NCI-H446 (cell line): ENCODE measurements at places on chromosomes 16 and 17.

GRCh38 chr17:17636272-17636885, 44.9 kb upstream of the PEMT start:
- DNase-seq, result no peak

DNA sequence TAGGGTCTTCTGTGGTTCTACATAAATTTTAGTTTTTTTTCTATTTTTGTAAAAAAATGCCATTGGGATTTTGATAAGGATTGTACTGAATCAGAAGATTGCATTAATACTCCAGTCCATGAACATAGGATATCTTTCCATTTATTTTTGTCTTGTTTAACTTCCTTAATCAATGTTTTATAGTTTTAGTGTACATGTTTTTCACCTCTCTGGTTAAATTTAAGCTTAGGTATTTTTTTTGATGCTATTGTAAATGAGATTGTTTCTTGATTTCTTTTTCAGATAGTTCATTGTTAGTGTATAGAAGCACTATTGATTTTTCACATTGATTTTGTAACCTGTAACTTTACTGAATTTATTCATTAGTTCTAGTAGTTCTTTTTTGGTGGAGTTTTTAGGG, 35.4 kb downstream of the ITGAM start:
- DNase-seq, result no peak

- DNase-seq, result no peak
Observed at GRCh38 chr16:57084996-57085395, 7.4 kb upstream of the CPNE2 start.

DNA sequence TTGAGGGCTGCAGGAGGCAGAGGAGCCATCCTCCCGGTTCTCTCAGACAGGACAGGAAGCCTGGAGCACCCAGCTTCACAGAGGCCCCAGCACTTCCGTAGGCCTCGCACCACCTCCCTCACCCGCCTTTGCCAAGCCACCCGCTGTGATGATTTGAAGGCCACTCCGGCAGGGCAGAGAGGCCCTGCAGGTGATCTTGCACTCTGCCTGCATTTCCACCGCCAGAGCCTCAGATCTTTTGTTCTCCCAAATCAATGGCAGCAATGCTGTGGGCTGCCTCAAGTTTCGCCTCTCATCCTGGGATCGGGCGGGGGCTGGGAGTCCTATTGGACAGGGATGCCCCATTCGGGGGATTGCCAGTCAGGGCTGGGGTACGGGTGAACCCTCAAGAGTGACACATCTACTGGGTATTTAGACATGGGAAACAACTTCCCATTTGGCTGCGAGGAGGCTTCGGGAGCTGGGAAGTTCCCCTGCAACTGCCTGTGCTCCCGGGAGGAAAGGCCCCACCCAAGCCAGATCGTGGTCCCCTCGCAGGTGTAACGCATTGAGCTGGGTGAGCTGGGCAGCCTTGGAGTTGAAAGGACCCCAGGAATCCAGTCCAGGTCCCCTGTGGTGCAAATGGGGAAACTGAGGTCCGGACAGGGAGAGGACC, 34.8 kb upstream of the PEMT start:
- DNase-seq, result no peak

DNA sequence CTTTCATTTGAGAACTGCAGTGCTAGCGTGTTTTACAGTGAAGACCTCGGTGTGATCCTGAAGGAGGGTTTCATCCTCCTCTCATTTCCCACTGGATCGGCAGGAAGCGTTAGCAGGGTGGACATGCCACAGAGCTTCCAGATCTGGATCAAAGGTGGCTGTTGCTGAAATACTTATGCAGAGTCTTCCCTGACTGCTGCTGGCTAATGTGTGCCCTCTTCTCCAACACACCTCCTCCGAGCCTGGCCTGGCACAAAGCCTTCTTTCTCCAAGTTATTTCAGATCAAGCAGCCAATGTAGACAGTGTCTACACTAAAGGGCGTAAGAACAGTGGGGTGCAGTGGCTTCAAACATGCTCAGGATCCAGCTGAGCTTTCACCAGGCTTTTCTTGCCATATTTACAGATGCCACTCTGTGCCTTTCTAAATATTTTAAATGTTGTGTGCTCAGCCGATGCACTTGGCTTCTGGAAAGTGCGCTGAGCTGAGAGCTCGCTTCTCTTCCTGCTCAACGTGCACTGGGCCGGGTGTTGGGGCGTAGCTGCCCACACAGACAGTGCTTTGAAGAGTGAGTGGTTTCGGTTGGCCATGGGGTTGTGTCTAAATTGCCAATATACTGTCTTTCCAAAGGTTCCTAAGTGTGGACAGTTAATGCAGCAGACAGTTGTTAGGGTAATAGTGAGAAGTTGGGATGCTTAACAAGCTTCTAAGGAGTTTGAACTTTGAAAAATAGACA, 2.1 kb downstream of the ZNF750 start:
- DNase-seq, result no peak

GRCh38 chr17:28577466-28577824, 750 bp upstream of the ALDOC start:
- no peak for DNase-seq

GRCh38 chr16:85269165-85269564, 156.9 kb upstream of the CIBAR2 start:
- no peak for DNase-seq

- DNase-seq, result no peak
Observed at GRCh38 chr16:11624636-11625607, 38.2 kb upstream of the LITAF start.

DNA sequence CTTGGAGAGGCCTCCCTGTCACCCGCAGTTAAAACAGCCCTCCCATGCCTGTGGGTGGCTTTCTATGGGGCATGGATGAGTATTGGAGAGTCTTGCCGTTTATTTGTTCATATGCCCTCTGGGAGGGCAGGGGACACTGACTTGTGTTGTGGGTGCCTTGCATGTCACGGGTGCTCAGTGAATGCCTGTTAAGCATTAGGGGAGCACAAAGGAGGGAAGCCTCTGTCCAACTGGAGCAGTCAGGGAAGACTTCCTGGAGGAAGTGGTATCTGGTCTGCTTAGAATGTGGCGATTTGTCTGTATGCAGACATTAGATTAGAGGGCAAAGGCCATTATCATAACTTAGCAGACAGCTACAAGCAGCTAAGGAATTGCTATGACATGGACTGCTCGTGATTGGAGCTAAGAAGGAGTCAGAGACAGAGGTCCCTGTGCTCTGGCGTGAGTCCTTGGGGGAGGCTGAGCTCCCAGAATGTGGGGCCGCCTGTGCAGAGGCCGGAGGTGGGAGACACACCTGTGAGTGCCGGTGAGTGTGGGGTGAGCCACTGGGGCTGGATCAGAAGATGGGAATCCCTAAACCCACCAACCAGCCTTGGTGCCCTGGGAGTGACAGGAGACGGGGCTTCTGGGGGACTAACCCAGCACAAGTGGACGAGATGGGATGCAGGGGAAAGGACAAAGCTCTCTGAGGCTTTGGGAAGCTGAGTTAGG, 286.1 kb downstream of the SEC14L1 start:
- no peak for DNase-seq

DNA sequence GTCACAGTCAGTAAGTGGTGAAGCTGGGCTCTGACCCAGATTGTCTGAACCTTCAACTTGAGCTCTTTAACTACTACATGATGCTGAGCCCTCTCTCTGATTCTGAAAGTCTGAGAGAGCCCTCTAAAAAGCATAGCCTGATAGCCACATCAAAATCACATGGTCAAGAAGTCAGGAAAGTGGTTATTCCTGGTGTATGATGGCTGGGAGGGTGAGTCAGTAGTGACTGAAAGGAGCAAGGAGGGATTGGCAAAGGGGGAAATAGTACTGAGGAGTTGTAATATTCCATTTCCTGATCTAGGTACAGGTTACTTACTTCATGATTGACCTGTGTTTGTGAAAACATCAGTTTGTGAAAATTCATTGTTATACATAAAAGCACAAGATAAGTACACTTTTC, 89.1 kb downstream of the SSH2 start:
- DNase-seq, result no peak

GRCh38 chr16:29651774-29652349, 11.2 kb upstream of the SPN start:
- DNase-seq, result no peak

GRCh38 chr16:84379709-84380362, 11.5 kb downstream of the ATP2C2 start:
- DNase-seq, result no peak

DNA sequence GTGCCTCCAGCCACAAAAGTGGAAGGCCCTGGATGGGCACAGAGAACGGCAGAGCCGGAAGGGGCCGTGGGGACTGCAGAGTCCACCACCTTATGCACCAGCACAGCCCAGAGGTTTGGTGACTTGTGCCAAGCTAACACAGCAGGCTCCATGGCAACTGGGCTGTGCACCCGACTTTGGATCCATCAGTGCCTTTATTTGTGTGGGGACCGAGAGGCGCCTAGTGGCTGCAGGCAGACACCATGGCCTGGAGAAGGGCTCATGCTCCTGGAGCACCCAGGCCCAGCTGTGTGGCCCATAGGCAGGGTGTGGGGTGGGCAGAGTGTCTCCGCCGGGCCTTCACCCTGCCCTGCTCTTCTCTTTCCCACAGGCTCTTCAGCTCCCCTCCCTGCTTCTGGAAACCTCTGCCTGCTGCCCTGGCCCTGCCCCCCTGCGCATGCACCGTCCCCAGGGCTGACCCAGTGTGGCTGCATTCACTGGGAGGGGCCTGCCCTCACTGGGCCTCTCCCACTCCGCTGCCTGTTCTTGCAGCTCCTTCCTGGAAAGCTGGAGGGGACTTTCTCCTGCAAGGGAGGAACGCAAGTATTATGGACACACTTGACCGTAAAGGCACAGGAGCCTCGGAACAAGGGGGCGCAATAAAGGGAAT, 10.1 kb downstream of the C16orf90 start:
- DNase-seq, result no peak

- DNase-seq, result no peak
Observed at GRCh38 chr17:31266042-31266441, 31.0 kb downstream of the OMG start.

DNA sequence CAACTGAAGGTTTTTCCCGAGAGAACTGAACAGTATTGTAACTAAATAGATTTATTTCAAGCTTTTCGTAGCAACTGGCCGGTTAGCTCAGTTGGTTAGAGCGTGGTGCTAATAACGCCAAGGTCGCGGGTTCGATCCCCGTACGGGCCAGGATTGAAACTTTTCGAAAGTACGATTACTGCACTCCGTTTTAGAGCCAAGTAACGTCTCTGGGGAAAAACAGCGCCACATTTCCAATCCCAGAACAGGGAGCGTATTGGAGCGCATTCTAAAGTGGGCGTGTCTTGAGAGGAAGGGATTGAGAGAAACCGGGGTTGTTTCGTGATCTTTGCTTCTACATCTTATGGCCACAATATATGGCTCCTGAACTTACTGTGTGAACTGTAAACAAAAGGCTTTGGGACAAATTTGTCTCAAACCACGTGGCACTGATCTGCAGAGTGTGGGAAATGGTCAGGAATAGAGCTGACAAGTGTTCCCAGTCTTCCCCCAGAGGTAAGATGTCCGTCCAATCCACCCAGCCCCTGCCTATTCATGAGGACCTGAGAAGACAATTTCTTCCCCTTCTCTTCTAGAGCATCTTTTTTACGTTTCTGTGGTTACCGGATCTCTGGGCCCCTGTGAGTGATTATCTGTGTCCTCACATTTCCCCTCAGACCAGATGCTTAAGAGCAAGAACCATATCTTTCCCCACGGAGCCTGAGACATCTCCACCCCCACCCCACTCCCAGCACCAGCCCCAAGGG, 2.3 kb downstream of the BORCS6 start:
- DNase-seq, result peak; percentile 95

DNA sequence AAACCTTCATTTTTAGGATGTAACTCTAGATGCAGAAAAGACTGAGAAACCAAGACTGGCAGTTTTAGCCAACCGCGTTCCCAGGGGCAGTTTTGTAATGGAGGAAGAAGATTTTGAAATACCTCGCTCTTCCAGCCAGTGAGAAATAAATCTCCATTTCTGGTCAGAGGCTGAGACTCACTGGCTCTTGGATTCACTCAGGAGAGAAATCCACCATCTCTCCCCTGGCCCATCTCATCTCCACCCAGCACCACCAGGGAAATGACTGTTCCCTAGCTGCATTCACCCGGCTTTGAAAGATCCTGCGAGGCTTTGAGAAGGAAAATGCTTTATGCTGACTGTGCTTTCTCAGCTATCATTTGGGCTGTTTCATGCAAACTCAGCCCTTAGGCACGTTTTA, 185.2 kb downstream of the SOX9 start:
- DNase-seq, result no peak

- DNase-seq, result no peak
Observed at GRCh38 chr16:24890746-24891145, 45.0 kb downstream of the SLC5A11 start.
